ENCODE measurements at places on chromosomes 5 and 9. TPM values are rescaled to one million over a fixed set of nuclear protein-coding genes. Genes with fewer than 3 reads are reported as not detected.

The DBN1 gene
- 233 TPM for polyA plus RNA-seq

The GPX3 gene
- 45.0 TPM for polyA plus RNA-seq

The ITGA2 gene
- polyA plus RNA-seq = 7.2 TPM

The IFNA10 gene
- polyA plus RNA-seq = not detected

The ELAVL2 gene
- 1.3 TPM for polyA plus RNA-seq

The GEMIN5 gene
- polyA plus RNA-seq = 15.3 TPM

The MYMK gene
- polyA plus RNA-seq = 58.2 TPM

The PCSK1 gene
- 0.04 TPM for polyA plus RNA-seq

The N4BP3 gene
- polyA plus RNA-seq = 24.9 TPM

The LCN1 gene
- not detected for polyA plus RNA-seq

The NOP16 gene
- polyA plus RNA-seq = 30.4 TPM

The GFI1B gene
- 0.39 TPM for polyA plus RNA-seq

The HK3 gene
- polyA plus RNA-seq = 0.82 TPM

The CAMK2A gene
- polyA plus RNA-seq = 96.2 TPM

The FUT7 gene
- 0.08 TPM for polyA plus RNA-seq

The SAXO1 gene
- polyA plus RNA-seq = 0.11 TPM

The SOHLH1 gene
- polyA plus RNA-seq = not detected

The TTC23L gene
- 0.34 TPM for polyA plus RNA-seq

The CCDC192 gene
- 0.48 TPM for polyA plus RNA-seq

The LECT2 gene
- 0.19 TPM for polyA plus RNA-seq

The ECM2 gene
- 26.4 TPM for polyA plus RNA-seq

The SKIC3 gene
- polyA plus RNA-seq = 59.3 TPM

The SLC6A3 gene
- polyA plus RNA-seq = not detected

The GMCL2 gene
- polyA plus RNA-seq = not detected

The PCDHGB5 gene
- polyA plus RNA-seq = 3.1 TPM

The CCNB1 gene
- 28.4 TPM for polyA plus RNA-seq

The C5 gene
- polyA plus RNA-seq = 6.8 TPM

The NIPAL4 gene
- polyA plus RNA-seq = 0.37 TPM

The PDCD1LG2 gene
- polyA plus RNA-seq = 2.8 TPM

The ISL1 gene
- 0.08 TPM for polyA plus RNA-seq

The ZFP37 gene
- polyA plus RNA-seq = 3.3 TPM

The IFNB1 gene
- not detected for polyA plus RNA-seq

The PCDHGA10 gene
- 1.4 TPM for polyA plus RNA-seq

The PCDHGA2 gene
- polyA plus RNA-seq = 2.1 TPM

All from forelimb muscle (tissue), 1 donor.